ENCODE measurements at places on chromosomes 5 and 9. TPM values are rescaled to one million over a fixed set of nuclear protein-coding genes. Genes with fewer than 3 reads are reported as not detected.

DMRTA1 gene
- not detected for total RNA-seq

FOXD4 gene
- total RNA-seq, result not detected

HRH2 gene
- total RNA-seq, result 34.3 TPM

ALDH7A1 gene
- total RNA-seq, result 3.5 TPM

C6 gene
- not detected for total RNA-seq

DNA sequence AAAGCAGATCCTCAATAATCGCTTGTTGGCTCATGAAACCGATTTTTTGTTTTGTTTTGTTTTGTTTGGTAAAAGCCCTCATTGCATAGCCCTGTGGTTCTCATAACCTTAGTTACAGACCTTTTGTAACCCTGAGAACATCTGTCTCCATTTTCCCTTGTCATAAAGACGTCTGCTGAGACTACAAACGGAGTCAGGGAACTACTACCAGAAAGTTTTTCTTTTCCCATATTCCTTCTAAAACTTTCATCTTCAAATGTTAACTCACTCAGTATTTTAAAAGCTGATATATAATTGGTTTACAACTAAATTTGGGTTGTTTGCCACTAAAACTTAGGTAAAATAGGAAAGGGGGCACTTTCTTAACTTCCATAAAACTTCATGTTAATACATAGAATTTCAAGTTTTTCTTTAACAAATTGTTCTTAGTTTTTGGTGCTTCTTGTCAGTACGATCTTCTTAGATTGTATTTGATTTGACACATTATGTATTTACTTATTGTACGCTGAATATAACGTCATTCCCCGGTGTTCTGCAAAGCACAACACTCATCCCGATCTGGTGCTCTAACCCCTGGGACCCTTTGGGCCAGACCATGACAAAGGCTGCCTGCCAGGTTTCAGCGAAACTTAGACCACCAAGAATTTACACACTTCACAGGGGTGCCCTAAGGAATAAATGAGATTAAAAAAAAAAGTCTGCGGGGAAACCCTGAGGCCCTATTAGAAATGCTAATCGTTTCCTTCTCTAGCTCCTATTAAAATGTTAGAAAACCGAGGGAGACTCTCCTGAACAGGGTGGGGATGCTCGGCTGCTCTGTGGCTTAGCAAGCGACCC lies 1.1 kb upstream of the ANP32B start:
- no peak for DNase-seq

- no peak for DNase-seq
Observed at GRCh38 chr9:97124256-97124655, 85.3 kb upstream of the CTSV start.

- DNase-seq, result no peak
Observed at GRCh38 chr9:133377721-133378216, 1.6 kb downstream of the STKLD1 start.

DNA sequence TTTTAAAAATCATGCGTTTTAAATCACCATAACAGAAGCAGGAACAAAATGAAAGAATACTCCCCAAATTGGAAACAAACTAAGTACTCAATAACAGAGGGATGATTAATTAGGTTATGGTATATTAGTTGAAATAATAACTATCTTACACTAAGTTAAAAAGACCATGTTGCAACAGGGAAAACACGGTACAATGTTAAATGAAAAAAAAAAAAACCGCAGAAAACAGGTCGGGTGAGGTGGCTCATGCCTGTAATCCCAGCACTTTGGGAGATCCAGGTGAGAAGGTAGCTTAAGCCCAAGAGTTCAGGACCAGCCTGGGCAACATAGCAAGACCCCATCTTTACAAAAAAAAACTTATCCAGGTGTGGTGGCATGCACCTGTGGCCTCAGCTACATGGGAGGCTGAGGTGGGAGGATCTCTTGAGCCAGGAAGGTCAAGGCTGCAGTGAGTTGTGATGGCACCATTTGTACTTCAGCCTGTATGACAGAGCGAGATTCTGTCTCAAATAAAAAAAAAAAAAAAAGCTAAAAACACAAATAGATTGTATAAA lies 2.4 kb upstream of the PTPN3 start:
- no peak for DNase-seq

DNA sequence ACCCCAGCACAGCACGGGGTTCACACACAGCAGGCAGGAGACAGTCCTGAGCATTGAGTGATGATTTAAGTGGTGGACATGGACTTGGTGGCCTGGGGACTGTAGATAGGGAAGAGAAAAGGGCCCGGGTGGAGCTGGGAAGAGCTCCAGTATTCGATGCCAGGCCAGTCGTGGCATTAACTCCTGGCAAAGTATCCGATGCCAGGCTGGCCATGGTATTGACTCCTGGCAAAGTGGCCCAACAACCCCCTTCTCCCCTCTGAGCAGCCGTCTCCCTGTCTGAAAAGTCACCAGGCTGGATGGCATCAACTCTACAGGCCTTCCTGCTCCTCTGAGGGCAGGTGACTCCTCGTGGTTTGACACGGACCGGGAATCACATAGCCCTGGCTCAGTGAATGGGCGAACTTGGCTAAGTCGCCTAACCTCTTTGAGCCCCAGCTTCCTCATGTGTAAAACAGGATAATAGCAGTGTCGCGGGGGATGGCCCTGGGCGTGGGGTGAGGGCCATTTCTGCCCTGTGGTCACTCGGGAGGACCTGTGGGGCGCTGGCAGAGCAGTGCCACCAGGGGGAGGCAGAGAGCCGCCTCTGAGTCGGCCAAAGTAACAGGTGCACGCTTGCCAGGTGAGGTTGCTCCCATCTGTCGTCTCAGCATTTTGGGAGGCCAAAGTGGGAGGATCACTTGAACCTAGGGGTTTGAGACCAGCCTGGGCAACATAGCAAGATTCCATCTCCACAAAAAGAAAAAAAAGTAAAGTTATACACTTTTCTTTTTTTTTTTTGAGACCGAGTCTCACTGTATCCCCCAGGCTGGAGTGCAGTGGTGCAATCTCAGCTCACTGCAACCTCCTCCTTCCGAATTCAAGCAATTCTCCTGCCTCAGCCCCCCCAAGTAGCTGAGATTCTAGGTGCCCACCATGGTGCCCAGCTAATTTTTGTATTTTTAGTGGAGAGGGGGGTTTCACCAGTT lies 5.7 kb upstream of the SEC16A start:
- DNase-seq, result peak; percentile 62

DNA sequence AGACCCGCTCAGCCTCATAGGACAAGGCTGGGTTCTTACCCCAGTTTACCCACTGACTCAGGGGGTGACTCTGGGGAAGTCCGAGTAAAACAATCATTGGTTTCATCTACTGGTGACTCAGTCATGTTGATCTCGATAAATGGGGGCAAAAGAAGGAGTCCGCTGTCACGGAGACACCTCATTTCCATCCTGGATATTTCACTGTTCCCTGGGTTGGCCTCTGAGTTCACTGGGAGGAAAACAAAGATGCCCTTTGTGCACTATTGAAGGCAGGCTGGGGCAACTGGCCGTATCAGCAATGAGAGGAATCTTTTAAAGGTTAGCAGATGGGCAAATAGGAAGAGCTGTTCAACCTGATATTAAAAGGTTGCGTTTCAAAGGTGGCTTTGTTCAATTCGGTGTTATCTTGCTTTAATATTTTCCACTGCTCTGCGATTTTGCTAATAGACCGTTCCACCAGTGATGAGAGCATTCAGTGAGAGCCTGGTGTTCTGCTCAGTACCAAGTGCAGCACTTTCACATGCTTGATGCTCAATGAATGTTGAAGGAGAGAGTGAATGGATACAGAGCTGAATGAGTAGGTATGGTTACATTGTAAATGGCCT lies 110.2 kb upstream of the EGFLAM start:
- DNase-seq, result no peak

GRCh38 chr9:37541465-37541864 lies 34.7 kb downstream of the FBXO10 start:
- no peak for DNase-seq

DNA sequence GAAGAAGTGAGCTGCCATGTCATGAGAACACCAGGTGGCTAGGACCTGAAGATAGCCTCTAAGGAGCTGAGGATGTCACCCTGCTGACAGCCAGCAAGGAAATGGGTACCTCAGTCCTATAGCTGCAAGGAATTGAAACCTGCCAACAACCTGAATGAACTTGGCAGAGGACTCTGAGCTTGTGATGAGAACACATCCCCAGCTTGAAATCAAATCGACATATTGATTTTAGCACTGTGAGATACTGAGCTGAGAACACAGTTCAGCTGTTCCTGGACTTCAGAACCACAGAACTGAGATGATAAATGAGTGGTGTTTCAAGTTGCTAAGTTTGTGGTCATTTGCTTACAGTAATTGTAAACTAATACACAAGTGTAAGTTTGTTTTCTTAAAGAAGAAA lies 5.5 kb upstream of the RASEF start:
- no peak for DNase-seq
